HFFc6 (cell line): ENCODE measurements at places on chromosomes 6 and 20.

DNA sequence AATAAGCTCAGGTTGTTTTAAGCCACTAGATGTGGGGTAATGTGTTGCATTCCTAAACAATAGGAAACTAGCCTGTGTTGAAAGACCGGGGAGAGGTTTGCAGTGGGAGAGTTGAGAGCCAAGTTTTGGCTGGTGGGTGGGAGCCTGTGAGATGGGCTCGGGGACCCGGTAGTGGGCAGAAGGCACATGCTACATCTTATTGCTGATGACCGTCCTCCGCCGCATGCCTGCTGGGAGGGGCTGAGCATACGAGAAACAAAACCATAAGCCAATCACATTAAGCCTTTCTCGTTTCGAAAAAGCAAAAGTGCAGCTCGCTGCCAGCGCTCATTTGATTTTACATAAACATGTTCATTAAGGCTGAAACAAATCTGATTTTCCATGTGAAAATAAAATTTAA lies 57.4 kb upstream of the MPC1 start:
- H3K27me3 ChIP-seq, result peaks cover 4% of the 10 kb centered on the region
- H3K4me1 ChIP-seq, result no peaks in the 10 kb centered on the region
- H3K4me3 ChIP-seq, result no peak overlapping the region

GRCh38 chr20:341682-342081 lies 5.2 kb upstream of the NRSN2 start:
- peak overlapping the region; percentile 30; the same call in 1 of the 2 replicates for H3K4me3 ChIP-seq
- peaks cover 8% of the 10 kb centered on the region for H3K27me3 ChIP-seq
- peaks cover 37% of the 10 kb centered on the region for H3K36me3 ChIP-seq
- H3K27ac ChIP-seq, result peak overlapping the region; percentile 80
- peaks cover 16% of the 10 kb centered on the region for H3K4me1 ChIP-seq

DNA sequence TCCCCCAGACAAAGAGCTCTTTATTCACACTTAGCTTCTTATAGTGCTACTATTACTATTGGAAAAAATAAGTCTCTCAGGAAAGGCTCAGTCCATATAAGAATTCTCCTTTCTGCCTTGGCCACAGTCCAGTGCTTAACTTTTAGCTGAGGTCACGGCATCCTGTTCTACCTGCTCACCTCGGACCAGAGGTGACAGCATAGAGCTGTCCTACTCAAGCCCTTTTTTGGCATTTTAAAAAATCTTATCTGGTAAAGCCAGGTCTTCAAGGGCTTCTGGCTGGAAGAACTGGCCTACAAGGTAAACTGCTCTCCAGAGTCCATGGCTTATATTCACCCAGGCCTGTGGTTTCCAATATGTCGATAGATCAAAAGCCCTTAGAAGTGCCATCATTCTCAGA lies 109.7 kb downstream of the RCAN2 start:
- H3K27ac ChIP-seq, result no peak overlapping the region
- H3K4me1 ChIP-seq, result no peaks in the 10 kb centered on the region
- H3K27me3 ChIP-seq, result peaks cover 1% of the 10 kb centered on the region; the same call in 1 of the 2 replicates
- H3K36me3 ChIP-seq, result peaks cover 1% of the 10 kb centered on the region; the same call in 1 of the 2 replicates
- no peak overlapping the region for H3K4me3 ChIP-seq
- DNase-seq, result no peak

DNA sequence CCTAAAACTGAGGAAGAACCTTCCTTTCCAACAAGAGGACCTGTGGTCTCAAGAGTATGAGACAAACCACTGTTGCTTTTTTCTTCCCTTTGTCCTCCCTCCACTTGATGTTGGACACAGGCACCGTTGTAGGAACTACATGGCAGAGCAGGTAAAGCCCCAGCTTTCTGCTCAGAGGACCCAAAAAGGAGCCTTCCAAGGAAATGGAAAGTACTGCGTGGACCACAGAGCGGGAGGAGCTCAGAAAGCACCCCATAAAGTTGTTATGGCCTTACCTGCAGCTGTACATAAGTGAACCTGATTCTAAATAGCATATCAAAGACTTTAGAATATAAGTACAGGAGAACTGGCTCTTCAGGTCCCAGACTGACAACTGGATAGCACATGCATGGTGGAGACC lies 29.4 kb downstream of the TMEM74B start:
- no peak overlapping the region for H3K27ac ChIP-seq
- no peaks in the 10 kb centered on the region for H3K4me1 ChIP-seq
- H3K4me3 ChIP-seq, result no peak overlapping the region
- peaks cover 43% of the 10 kb centered on the region for H3K36me3 ChIP-seq
- peaks cover 2% of the 10 kb centered on the region for H3K27me3 ChIP-seq

GRCh38 chr6:162868397-162868796 lies 140.6 kb downstream of the PACRG start:
- no peak overlapping the region for H3K27ac ChIP-seq
- peaks cover 1% of the 10 kb centered on the region for H3K27me3 ChIP-seq
- H3K4me1 ChIP-seq, result no peaks in the 10 kb centered on the region
- H3K4me3 ChIP-seq, result no peak overlapping the region
- no peaks in the 10 kb centered on the region for H3K36me3 ChIP-seq

GRCh38 chr20:7378864-7379605 lies 561.2 kb downstream of the HAO1 start:
- no peaks in the 10 kb centered on the region for H3K27me3 ChIP-seq
- H3K4me1 ChIP-seq, result no peaks in the 10 kb centered on the region
- no peak overlapping the region for H3K27ac ChIP-seq
- no peak for DNase-seq

GRCh38 chr6:117531809-117532725 lies 49.6 kb downstream of the DCBLD1 start:
- no peak for DNase-seq
- no peak overlapping the region for H3K4me3 ChIP-seq
- H3K27me3 ChIP-seq, result no peaks in the 10 kb centered on the region

DNA sequence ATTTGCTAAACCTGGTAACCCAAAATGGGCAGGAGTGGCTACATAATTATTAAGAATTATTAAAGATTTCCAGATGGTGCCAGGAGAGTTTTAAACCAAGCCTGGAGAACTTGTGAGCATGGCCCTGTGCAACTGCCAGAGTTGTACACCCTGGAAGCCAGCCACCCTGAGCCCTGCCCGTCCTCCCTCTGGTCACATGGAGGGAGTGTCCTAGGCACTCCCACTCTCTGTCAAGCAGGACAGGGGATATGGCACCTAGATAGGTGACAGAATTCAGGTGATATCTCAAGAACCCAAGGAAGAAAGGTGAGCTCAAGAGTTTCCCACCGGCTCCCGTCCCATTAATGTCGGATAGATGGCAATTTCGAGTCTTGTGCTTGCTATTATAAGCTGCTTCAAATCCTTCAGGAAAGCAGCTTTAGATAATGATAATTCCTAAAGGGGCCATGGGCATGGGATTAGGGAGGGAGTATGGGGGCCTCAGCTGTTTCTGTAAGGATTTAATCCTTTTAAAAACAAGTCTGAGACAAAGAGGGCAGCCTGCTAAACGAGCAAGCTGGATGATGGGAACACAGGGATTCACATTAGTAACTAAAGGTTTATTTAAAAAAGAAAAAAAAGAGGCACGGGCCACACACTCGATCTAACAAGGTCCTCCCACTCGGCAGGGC lies 169.1 kb downstream of the BMP7 start:
- no peak overlapping the region for H3K4me3 ChIP-seq
- no peak overlapping the region for H3K27ac ChIP-seq
- DNase-seq, result no peak
- no peaks in the 10 kb centered on the region for H3K36me3 ChIP-seq
- H3K27me3 ChIP-seq, result peaks cover 7% of the 10 kb centered on the region
- no peaks in the 10 kb centered on the region for H3K4me1 ChIP-seq

GRCh38 chr6:17042422-17043147 lies 59.3 kb upstream of the STMND1 start:
- H3K4me3 ChIP-seq, result peak overlapping the region; percentile 33; the same call in 1 of the 2 replicates
- peaks cover 2% of the 10 kb centered on the region; the same call in 1 of the 2 replicates for H3K27me3 ChIP-seq
- H3K36me3 ChIP-seq, result peaks cover 4% of the 10 kb centered on the region
- peak; percentile 54 for DNase-seq
- H3K4me1 ChIP-seq, result peaks cover 64% of the 10 kb centered on the region

DNA sequence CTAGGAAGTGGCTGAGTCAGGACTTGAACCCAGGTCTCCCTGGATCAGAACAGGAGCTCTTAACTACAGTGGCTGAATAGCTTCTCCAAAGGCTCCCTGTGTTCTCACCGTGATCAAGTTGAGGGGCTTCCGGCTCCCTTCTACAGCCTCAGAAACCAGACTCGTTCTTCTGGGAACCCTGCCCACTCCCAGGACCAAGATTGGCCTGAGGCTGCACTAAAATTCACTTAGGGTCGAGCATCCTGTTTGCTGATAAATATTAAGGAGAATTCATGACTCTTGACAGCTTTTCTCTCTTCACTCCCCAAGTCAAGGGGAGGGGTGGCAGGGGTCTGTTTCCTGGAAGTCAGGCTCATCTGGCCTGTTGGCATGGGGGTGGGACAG lies 44.6 kb upstream of the TTPAL start:
- no peak for DNase-seq
- no peak overlapping the region for H3K4me3 ChIP-seq
- no peaks in the 10 kb centered on the region for H3K4me1 ChIP-seq
- no peaks in the 10 kb centered on the region for H3K36me3 ChIP-seq
- H3K27me3 ChIP-seq, result peaks cover 46% of the 10 kb centered on the region
- no peak overlapping the region for H3K27ac ChIP-seq

DNA sequence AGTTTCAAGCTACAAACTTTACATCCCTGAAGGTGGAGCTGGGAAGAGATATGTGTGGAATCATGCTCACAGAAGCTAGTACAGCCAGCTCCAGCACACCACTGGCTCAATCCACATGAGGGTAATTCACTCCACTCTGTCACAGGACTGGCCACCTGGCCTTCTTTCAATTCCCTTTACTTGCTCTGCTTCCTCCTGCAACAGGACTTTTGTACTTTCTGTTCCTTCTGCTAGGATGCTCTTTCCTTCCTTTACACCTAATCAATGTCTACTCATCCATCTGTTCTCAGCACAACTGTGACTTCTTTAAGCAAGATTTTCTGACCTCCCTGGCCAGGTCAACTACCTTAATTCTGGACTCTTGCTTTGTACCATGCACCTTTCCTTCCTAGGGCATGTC lies 39.4 kb upstream of the MYB start:
- H3K4me3 ChIP-seq, result no peak overlapping the region
- no peak overlapping the region for H3K27ac ChIP-seq
- no peaks in the 10 kb centered on the region for H3K36me3 ChIP-seq
- H3K27me3 ChIP-seq, result peaks cover 33% of the 10 kb centered on the region
- H3K4me1 ChIP-seq, result peaks cover 19% of the 10 kb centered on the region

- peaks cover 2% of the 10 kb centered on the region for H3K27me3 ChIP-seq
- peaks cover 23% of the 10 kb centered on the region for H3K36me3 ChIP-seq
- peaks cover 7% of the 10 kb centered on the region for H3K4me1 ChIP-seq
- H3K27ac ChIP-seq, result no peak overlapping the region
- no peak for DNase-seq
- H3K4me3 ChIP-seq, result no peak overlapping the region
Observed at GRCh38 chr6:136169394-136170148, 80.5 kb downstream of the MTFR2 start.

DNA sequence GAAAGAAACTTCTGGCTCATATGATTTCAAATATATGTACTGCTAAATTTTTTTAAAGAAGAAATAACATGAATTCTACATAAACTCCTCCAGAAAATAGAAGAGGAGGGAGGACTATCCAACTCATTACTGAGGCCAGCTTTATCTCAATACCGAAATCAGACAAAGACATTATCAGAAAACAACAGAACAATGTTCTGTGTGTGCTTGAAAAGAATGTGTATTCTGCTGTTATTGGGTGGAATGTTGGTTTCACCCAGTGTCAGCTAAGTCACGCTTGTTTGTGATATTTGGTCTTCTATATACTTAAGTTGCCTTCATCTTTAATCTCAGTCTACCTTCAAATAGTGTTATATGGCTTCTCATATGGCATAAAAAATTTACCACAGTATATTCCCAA lies 18.6 kb upstream of the ELOVL2 start:
- no peaks in the 10 kb centered on the region for H3K4me1 ChIP-seq
- DNase-seq, result no peak
- H3K27me3 ChIP-seq, result peaks cover 17% of the 10 kb centered on the region
- H3K27ac ChIP-seq, result no peak overlapping the region
- H3K4me3 ChIP-seq, result no peak overlapping the region

DNA sequence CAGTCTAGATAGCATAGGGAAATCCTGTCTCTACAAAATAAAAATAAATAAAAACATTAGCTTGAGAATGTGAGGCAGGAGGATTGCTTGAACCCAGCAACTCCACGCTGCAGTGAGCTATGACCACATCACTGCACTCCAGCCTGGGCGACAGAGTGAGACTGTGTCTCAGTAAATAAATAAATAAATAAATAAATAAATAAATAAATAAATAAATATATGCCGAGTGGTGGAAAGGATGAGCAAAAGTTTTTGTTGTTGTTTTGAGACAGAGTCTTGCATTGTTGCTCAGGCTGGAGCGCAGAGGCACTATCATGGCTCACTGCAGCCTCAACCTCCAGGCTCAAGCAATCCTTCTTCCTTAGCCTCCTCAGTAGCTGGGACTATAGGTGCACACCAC lies 53.4 kb downstream of the TFAP2A start:
- H3K27ac ChIP-seq, result no peak overlapping the region
- no peak overlapping the region for H3K4me3 ChIP-seq
- 0 out of 2 replicates have a peak, but pooled peaks cover 5% of the 10 kb centered on the region for H3K4me1 ChIP-seq
- no peak for DNase-seq

DNA sequence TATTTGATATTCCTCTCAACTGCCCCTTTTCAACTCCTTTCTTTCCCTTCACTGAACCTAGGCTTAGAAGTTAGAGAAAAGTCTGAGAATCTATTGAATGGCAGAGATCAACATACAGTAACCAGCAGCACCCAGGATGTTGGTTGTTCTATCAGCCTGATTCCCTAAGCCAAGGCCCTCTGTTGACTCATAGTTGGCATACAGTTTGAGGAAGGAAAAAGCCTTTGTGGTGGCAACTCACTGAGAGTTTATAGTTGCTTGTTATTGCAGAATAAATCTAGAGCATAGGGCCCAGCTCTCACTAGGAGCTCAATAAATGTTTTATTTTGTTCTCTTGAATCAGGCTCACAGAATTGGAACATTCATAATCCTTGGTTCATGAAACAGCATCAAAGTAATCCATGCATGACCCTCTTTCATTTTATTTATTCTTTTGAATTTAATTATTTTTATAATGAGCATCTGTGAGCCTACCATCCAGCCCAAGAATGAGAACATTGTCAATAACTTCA lies 119.1 kb upstream of the ADGRF1 start:
- H3K36me3 ChIP-seq, result no peaks in the 10 kb centered on the region
- DNase-seq, result peak; percentile 58
- peaks cover 11% of the 10 kb centered on the region for H3K4me1 ChIP-seq
- no peaks in the 10 kb centered on the region; the same call in 1 of the 2 replicates for H3K27me3 ChIP-seq
- no peak overlapping the region for H3K27ac ChIP-seq
- no peak overlapping the region for H3K4me3 ChIP-seq

- no peak overlapping the region for H3K27ac ChIP-seq
- DNase-seq, result no peak
- H3K27me3 ChIP-seq, result no peaks in the 10 kb centered on the region; the same call in 1 of the 2 replicates
- H3K36me3 ChIP-seq, result no peaks in the 10 kb centered on the region
Observed at GRCh38 chr6:55265409-55266114, 61.7 kb upstream of the GFRAL start.

GRCh38 chr6:106536357-106536756 lies 92.9 kb downstream of the RTN4IP1 start:
- H3K4me1 ChIP-seq, result peaks cover 70% of the 10 kb centered on the region
- H3K27me3 ChIP-seq, result no peaks in the 10 kb centered on the region
- no peak for DNase-seq
- peaks cover 24% of the 10 kb centered on the region for H3K36me3 ChIP-seq
